ENCODE measurements at places on chromosomes 12 and 14.

DNA sequence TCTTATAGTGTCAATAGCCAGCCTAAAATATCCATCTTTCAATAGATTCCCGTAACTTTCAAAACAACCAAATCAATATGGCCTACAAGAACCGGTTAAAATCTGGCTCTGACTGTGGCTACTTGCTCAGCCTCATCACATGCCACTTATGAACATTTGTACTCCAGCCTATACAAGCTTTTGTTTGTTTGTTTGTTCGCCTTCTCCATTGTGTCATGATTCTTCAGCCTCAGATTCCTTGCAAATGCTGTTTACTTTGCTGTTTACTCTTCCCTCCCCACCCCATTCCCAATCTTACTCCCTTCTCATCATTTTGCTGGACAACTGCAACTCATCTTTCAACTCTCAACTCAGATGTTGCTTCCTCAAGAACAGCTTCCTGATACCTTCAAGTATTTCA lies 161.2 kb downstream of the CAPZA3 start:
- DNase-seq, result no peak

GRCh38 chr12:95136598-95136997 lies 63.2 kb upstream of the NR2C1 start:
- no peak for DNase-seq

DNA sequence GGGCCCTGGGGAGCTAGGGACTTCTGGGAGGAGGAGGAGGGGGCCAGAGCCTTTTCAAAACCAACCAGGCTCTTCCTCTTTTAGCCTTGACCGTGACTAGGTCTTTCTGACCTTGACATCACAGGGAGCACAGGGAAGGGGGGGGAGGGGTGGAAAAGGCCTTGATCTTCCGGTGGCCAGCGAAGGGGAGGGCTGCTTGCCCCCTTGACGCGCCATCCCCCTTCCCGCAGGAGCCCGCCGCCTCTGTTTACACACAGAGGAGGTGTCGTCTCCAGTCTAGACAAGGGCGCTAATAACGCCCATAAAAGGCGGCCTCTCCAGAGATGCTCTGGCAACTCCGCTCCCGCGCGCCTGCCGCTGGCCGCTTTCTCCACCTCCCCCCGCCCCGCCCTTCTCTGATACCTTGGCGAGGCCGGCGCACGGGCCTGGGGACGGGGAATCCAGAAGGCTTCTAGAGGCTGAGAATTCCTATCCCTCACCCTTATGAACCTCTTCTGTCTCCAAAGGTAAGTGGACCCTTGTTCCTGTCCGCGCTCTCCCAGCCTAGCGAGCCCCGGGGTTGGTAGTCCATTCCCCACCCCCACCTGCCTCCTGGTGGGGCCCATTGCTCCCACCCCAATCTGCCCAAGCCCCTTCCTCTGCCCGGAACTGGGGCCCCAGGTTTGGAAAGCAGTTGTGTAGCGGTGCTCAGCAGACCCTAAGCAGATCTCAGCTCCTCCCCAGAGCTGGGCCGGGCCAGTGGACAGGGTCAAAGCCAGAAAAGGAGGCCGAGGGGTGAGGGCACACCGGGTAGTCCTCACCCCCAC lies 4.9 kb upstream of the HOXC12 start:
- no peak for DNase-seq

DNA sequence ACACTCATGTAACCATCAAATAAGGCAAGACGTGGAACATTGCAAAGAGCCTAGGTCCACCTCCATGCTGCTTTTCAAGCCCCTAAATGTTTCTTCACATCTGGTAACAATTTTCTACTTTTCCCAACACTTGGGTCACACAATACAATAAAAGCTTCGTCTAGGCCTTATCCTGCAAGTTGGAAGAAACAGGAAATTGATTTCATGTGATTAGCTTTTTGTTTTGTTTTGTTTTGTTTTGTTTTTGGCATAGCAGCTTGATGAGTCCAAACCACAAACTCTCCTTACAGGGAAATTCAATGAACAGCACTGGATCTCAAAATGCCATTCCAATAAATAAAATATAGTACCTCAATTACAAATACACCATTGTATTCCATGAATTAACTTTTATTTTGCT lies 19.3 kb downstream of the TAS2R50 start:
- peak; percentile 64 for DNase-seq

- no peak for DNase-seq
These were observed 57.2 kb downstream of the ATF7IP start for GRCh38 chr12:14422516-14423230.

- no peak for DNase-seq
These were observed 78.5 kb downstream of the DPF3 start for GRCh38 chr14:72815430-72815829.

Measured in muscle of leg (tissue), 16 donors.